ENCODE measurements at places on chromosomes 2 and 18.

- peak; percentile 59 for DNase-seq
Observed at GRCh38 chr2:19435815-19436214, 77.4 kb upstream of the OSR1 start.

DNA sequence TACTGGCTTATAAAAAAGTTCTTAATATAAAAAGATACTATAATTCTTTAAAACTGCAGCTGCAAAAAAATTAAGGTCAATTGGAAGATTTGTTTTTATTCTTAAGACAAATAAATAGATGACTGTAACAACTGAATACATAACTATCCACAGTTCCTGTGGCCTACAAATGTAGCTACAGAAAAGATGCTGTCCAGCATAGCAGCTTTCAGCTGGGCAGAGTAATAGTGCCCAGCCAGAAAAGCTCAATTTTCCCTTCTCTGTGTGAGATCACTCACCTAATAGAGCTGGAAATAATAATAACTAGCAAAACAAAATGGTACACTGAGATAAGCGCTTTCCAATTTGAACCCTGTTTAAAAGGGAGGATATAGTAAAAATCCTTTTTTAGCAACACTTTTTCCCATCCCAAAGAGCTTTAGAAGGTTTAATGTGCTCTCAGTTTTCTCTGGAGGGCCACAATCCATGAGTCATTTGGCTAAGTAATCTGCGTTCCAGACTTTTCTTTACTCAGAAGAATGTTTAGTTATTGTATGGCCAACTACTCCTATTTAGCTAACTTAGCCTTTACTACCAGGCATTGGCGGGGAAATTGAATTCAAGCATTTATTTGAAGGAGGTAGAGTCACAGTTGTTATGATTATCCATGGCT, 158.1 kb upstream of the SLC39A10 start:
- DNase-seq = no peak

DNA sequence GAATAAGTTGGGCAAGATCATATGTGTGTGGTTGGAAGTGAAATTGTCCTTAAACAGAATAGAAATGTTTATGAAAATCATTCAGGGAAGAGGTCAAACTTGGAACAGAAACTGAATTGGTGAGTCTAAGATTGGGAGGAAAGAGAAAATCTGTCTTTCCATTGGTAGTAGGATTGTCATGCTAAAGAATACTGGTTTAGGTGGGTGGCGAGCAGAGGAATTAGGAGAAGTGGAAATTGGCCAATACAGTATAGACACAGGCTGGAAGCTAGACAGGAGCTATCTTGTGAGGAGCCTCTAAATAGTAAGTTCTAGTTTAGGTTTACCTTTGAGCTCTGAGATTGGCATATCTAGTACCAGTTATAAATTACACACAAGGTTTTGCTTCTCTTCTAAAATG, 80.9 kb upstream of the KYNU start:
- DNase-seq = no peak

GRCh38 chr18:22455425-22456115, 37.9 kb upstream of the CTAGE1 start:
- no peak for DNase-seq

DNA sequence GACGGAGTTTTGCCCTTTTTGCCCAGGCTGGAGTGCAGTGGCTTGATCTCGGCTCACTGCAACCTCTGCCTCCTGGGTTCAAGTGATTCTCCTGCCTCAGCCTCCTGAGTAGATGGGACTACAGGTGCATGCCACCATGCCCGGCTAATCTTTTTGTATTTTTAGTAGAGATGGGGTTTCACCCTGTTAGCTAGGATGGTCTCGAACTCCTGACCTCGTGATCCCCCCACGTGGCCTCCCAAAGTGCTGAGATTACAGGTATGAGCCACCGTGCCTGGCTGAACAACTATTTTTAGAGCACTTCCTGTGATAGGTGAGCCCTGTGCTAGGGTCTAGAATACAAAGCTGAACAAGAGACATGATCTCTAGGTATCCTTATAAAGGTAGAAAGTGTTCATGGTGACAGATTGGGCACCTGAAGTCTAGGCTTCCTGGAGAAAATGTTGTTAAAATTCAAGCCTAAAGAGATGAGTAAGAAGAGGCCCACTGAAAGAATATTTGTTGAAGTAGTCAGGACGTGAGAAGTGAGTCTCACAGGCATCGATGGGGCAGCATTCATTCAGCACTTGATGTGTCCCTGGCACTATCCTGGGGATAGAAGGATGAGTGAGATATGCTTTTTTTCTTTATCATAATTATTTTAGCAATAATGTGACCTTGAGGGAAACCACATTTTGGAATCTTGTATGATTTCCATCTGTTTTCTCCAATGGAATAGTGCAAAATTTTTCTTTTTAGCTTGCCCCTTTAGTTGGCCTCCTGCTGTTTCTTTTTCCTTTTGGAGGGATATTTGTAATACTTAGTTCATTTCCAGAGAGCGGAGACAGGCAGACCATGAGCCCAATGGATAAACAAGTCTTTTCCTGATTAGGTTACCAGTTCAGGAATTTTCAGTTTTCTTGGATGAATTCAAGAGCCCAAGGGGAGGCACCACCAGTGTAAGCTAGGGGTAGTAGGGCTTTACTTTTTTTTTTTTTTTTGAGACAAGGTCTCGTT, 5.1 kb downstream of the ZNF236 start:
- DNase-seq = no peak

- no peak for DNase-seq
Observed at GRCh38 chr2:171469176-171469575, 35.1 kb downstream of the DCAF17 start.

DNA sequence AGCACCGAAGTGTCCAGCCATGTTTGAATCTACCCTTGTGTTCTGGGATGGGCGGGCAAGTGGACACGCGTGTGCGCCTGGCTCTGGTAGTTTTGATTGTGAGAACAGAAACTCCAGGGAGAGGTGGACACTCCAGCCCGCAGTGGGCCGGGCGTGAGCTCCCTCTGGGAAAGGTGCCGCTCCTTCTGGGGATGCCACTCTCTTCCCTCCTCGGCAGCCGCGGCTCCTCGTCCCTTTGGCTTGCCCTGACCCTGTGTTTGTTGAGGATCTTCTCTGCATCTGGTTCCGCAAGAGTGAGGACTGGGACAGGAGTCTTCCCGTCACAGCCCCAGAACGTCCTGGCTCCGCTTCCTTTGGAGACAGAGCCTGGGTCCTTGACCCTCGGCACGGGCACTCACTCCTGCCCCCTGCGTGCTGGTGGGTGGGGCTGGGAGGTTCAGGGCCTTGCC, 1.3 kb downstream of the CTDP1 start:
- no peak for DNase-seq

GRCh38 chr18:45785134-45785533, 40.3 kb upstream of the SIGLEC15 start:
- DNase-seq = no peak

GRCh38 chr18:62778976-62779869, 63.9 kb downstream of the PHLPP1 start:
- no peak for DNase-seq

DNA sequence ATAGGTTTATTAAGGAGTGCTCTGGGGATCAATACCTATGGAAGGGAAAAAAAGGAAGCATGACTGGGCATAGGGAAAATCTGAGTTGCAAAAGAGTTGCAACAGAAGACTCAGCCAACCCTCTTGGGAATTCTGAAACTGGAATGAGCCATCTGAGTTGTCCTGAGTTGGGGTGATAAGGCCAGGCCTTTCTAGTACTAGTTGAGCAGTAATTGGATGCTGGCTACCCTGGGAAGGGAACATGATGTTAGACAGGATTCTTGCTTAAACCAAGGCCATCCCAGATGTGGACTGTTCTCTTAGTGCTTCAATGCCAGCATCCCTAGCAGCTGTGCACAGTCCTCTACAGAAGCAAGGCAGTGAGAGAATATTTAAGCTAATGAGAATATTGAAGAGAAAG, 348.8 kb upstream of the GULP1 start:
- DNase-seq = no peak

GRCh38 chr2:123915380-123915779, 109.7 kb upstream of the CNTNAP5 start:
- no peak for DNase-seq

GRCh38 chr2:20603791-20604190, 47.1 kb downstream of the HS1BP3 start:
- DNase-seq = no peak

DNA sequence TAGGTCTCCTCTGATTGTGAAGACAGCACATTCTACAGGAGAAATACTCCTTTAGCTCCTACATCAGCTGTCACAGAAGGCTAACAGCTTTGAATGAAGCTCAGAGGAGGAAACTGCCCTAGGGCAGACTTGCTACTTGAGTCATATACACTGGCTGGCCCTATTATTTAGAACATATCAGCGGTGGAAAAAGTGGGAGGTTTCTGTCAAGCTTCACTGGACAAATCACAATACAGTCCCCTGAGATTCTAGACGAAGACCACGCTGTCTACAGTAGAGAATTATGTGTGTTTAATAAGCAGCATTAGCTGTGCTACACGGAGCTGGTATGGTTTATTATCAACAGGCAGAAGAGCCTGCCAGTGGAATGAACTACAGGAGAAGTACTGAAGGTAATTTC, 230.9 kb upstream of the FSIP2 start:
- DNase-seq = no peak

DNA sequence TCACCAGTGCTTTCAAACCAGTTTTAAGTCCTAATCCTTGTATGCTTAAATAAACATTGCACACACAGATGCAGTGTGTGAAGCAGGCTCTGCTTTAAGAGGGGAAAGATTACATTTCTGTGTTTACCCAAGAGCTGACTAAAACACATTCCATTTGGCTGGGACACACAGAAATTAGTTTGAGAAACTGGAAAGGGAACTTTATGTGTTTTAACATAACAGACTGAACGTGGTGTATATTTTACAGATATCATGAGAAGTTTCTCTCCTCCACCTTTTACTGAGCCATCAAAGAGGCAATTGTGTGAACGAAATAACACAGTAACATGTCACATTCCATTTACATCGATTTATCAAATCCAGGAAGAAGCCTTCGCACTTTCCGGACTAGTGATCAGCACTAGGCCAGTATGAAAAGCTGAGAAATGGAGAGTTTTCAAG, 121.8 kb downstream of the MAIP1 start:
- DNase-seq = peak; percentile 76

DNA sequence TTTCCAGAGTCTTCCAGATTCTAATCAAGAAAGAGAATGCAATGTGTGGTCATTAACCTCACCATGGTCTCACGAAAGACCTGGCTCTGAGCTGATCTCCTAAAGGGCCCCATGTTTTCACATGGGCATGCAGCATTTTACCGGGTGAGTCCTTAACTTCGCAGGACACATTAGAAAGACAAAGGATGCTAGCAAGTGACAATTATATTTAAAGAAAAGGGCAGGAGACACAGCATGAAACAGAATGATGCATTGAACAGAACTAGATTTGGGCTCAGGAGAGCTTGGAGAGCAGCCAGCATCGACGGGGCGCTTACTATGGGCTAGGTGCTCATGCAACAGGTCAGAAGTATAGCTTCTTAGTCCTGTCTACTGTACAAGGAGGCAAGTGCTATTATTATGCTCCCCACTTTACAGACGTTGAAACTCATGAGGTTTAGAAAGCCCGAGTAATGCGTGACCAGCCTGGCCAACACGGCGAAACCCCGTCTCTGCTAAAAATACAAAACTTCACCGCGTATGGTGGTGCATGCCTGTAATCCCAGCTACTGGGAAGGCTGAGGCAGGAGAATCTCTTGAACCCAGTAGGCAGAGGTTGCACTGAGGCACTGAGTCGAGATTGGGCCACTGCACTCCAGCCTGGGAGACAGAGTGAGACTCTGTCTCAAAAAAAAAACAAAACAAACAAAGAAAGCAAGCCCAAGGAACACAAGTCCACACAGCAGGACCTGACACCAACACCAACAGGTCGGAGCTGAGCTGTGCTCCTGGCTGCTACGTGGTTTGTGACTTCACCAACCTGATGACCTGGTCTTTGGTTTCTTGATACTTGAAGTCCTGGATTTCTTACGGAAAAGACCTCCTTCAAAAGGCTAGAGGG, 16.1 kb downstream of the MBP start:
- DNase-seq = no peak

DNA sequence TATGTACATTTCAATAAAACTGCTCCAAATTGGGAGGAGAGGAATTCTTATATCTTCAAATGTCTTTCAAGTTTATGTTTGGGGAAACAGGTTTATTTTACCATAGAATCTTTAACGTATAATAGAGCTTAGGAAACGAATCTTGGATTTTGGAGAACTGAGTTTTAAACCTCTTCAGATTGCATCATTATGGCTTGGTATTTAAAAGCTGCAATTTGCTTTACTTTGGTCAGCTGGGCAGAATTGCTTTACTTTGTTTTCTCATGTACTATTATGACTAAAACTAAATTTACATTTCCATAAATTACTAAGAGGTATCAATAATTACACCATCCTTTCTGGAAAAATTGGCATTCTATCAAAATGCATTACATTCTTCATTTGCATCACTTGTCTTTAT, 54.6 kb downstream of the BAZ2B start:
- DNase-seq = peak; percentile 15

DNA sequence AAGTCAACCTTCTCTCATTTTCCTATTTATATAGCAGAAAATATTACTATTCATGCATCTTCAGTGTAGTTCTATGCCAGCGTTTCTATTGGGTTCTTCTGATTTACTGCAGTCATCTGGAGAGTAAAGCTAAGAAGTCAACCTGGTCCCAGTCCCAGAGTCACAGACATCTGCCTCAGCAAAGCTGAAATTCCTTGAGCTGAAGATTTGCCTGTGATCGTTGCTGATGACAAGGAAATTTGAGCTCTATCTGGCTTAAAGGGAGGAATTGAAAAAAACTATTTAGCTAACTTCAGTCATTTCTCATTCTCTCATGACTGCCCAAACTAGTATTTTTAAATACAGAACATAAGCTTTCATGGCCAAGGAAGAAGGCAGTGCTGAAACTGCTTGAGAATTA, 45.7 kb downstream of the RND3 start:
- no peak for DNase-seq

DNA sequence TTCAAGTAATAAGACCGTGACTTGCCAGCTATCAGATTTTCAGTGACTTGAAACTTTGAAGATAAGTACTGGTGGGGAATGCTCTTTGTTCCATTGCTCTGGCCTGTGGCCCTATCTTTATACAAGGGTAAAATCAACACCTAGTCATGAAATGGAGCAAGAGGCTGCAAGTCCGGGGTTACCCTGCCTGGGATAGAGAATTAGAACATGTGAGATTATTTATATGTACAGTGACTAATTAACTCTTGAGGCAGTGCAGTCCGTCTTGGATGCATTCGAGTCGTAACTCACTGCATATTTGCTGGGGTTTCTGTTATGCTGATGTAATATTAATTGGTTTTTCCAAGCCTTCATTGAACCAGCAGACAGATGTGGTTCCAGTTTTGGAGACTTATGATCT, 105.8 kb upstream of the LYPD6 start:
- peak; percentile 63 for DNase-seq

DNA sequence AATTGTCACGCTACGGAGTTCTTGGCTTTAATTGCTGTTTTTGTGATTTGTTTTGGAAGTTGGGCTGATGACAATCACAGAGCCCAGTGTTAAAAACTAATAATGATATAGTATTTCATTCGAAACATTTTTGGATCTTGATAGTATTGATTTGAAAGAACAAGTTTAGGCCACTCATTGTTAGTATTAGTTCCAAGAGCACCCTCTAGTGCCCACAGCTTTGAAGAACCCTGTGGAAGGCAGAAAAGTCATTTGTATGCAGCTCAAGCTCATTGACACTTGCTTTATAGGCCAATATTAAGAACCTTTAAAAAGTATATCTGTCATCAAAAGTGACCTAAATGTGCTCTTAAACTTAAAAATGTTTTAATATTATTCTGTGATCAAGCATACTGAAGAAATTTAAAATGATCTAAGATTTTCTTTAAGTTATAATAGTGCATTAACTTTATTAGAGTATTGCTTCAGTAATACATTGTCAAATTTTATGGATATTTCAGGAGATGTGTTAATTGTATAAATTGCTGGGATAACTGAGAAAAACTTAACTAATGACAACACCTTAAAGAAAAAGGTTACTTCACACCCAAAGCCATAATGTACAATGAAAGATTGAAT, 191.0 kb downstream of the GRB14 start:
- peak; percentile 24 for DNase-seq

All from fibroblast of skin of left quadriceps (primary cell).